NCI-H1436 treated with DMSO at 0.1 percent for 48 hours (cell line): ENCODE measurements at places on chromosomes 16 and 17.

DNA sequence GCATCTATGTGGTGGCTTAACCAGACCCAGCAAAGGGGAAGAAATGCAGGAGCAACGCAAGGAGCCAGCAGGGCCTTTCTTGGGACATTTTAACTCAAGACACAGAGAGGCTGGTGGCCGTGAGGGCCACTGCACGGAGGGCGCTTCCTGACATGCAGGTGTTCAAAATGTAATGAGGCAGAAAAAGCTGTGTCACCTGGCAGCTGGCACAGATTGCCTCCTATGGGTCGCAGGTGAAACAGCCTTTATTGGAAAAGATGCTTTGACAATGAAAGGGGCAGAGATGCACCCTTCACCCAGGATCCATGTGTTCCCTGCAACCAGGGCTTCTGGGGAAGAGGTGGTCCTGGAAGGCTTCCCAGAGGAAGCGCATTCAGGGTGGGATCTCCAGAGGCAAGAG is 219.3 kb downstream of the XYLT1 start:
- DNase-seq = no peak

DNA sequence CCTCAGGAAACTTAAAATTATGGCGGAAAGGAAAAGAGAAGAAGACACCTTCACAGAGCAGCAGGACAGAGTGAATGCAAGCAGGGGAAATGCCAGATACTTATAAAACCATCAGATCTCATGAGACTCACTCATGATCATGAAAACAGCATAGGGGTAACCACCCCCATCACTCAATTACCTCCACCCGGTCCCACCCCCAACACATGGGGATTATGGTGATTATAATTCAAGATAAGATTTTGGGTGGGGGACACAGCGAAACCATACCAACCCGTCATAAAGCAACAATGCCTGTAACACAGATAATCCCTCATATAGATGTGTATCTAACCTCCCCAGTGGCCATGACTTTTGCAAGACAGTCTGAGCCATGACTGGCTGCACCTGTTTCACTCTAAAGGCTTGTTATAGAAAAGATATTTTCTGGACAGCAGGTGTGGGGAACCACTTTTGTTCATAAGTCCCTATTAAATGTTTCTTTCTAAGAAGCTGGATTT is 7.0 kb upstream of the GSDMA start:
- no peak for DNase-seq

DNA sequence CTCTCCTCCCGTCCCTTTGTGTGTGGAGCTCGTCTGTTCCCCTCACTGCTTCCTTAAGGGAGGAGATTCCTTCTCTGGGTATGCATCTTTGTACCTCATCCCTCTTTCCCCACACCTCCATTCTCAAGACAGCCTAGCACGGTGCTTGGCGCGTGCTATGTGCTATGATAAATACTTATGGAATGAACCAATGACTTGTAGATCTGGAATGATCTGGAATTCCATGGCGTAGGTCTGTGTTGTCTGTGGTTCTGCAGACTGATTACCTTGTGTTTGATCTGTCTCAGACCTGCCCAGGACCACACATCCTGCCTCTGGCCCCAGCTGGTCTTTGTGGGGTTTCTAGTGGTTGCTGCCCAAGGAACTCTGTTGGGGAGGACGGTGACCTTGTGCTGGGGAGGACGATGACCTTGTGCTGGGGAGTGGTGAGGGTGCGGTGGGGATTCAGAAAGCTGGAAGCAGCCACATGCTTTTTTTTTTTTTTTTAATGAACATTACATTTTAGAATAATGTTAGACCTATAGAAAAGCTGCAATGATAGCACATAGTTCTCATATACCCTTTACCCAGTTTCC is 33.5 kb upstream of the ETV4 start:
- no peak for DNase-seq

- no peak for DNase-seq
Observed at GRCh38 chr16:15751940-15752339, 101.9 kb downstream of the NDE1 start.

DNA sequence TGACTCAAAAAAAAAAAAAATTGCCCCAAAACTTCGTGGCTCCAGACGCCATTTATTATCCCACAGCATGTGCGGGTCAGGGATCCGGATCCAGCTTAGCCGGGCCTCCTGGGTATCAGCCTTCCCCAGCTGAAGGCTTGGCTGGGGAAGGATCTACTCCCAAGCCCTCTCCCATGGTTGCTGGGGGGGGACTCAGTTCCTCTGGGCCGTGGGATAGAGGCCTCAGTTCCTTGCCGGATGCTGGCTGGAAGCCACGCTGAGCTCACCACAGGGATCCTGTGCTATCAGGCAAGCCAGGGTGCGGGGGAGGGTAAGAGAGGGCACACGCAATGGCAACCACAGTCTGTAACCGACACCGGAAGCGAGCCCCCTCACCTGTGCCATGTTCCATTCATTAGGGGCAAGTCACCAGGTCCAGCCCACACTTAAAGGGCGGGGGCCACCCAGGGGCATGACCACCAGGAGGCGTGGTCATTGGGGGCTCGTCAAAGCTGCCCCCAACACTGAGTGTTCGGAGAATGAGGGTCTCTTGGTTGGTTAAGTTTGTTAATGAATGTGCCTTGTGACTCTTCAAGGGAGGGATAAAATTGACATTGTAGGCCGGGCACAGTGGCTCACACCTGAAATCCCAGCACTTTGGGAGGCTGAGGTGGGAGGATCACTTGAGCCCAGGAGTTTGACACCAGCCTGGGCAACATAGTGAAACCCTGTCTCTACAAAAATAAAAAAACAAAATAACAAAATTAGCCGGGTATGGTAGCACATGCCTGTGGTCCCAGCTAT is 210.0 kb upstream of the GSE1 start:
- DNase-seq = no peak

DNA sequence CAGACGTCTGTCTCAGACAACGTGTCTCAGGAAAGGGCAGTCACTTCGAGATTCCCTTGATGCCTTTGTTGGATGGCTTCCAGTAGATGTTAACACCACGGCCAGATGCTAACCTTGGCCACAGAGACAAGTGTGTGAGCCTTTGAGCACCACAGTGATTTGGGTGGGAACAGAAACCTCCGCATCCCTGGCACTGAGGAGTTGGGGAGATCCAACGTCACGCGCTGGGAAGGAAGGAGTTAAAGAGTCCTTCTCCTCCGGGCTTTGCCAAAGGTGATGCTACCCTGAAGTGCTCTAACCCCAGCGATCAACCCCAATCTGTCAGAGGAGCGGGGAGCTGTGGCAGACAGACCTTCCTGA is 3.0 kb upstream of the ABR start:
- no peak for DNase-seq

- no peak for DNase-seq
Observed at GRCh38 chr17:17422641-17423040, 54.2 kb upstream of the MED9 start.

- DNase-seq = no peak
Observed at GRCh38 chr17:27226611-27227230, 67.2 kb upstream of the WSB1 start.

DNA sequence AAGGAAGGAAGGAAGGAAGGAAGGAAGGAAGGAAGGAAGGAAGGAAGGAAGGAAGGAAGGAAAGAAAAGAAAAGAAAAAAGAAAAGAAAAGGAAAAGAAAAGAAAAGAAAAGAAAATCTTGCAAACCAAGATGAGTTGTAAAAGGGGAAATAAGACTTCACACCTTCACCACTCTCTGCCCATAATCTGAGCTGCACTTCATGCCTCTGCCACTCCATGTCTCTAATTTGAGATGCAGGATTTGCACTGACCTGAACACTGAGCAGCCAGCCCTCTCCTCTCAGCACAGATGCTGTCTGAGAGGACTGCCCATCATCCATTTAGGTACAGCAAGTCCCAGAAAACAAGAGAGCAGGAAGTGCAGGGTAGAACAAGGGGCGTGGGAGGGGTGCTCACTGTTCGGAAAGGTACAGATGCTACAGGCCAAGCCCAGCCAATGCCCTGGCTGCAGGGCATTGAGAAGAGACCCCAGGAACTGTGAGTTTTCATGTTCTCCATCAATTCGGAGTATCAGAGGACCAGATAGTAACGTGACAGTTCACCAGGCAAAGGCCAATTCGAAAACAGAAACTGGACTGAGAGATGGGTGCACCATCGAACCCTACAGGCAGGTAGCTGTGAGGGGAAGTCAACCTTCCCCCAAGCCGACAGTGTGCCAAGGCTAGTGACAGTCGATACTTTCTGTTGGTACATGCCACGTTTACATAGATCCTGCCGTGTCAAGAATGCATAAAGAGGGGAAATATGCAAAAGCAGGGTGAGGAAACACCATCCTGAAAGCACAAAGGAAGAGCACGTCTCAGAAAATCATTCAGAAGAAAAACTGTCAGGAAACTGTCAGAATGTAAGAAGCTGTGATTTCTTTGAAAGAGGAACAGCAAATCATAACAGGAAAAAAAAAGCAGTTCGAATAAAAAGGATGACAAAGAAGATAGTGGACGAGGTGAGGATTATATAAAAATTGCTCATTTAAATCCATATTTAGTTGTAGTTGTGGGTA is 142.0 kb upstream of the RCVRN start:
- DNase-seq = no peak

GRCh38 chr16:85720302-85720637 is 30.6 kb downstream of the C16orf74 start:
- no peak for DNase-seq

DNA sequence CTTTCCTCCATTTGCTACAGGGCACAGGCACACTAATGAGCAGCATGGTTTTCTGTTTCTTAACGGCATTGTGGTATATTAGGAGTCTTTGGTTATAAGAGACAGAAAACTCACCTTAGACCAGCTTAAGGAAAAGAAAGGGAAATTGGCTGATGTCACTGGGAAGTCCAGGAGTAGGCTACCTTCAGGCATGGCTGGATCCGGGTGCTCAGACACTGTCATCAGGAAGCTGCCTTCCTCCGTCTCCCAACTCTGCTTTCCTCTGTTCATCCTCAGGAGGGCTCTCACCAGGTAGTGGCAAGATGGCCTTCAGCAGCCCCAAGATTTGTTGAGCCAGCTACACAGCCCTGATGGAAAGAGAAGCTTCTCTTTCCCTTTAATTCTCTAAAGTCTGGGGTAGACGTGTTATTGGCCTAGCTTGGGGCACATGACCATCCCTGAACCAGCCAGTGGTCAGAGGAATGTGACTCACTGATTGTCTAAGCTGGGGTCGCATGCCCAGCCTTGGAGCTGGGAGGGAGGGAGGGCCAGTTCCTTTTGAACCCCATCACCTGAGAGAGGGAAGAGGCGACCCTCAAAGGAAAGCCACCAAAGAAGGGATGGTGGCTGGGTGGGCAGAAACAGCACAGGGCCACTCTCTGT is 117.4 kb downstream of the CLEC16A start:
- DNase-seq = no peak

DNA sequence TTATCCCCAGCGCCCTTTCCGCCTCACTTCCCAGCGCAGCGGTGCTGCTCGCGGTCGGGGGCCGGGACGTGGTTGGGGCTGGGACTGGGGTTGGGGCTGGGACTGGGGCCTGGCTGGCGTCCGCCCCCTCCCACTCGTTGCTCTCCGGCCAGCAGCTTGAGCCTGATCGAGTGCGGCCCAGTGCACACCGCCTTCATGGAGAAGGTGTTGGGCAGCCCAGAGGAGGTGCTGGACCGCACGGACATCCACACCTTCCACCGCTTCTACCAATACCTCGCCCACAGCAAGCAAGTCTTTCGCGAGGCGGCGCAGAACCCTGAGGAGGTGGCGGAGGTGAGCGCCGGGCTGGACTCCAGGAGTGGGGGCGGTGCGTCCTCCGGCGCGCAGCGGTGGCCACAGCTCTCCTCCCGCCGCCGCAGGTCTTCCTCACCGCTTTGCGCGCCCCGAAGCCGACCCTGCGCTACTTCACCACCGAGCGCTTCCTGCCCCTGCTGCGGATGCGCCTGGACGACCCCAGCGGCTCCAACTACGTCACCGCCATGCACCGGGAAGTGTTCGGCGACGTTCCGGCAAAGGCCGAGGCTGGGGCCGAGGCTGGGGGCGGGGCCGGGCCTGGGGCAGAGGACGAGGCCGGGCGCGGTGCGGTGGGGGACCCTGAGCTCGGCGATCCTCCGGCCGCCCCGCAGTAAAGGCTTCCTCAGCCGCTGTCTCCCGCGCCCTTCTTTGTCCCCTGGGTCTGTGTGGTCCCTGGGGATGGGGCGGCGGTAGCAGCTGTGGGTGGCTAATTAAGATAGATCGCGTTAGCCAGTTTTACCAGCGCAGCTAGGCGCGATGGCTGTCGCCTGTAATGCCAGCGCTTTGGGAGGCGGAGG is 1.8 kb downstream of the HSD17B1 start:
- DNase-seq = no peak

- DNase-seq = no peak
Observed at GRCh38 chr16:67982011-67982696, 1.9 kb upstream of the DPEP3 start.

DNA sequence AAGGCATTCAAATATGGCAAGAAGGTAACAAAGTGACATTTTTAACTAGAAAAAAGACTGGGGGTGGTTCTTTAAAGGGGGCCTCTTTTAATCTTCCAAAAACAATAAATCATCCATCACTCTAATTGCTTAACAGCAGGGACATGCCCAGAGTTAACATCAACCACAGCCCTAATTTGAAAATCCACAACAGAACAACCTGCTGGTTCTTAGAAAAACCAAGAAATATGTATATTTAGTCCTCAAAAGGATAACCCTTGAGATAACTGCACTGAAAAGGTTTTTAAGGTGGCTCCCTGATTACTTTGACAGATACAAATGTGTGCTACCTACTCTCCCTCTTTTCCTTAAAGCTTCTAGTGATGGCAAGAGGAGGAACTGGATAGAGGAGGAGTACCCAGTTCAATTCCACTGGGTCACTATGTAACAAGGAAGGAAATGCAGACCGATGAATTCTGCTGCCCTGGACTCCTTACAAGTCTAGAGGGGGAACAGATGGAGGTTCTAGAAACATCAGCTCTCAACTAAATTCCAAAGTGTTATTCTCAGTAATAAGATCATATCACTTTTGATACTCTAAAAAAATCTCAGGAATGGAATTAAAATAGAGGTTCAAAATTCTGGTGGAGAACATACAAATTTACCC is 54.3 kb downstream of the N4BP1 start:
- DNase-seq = no peak

DNA sequence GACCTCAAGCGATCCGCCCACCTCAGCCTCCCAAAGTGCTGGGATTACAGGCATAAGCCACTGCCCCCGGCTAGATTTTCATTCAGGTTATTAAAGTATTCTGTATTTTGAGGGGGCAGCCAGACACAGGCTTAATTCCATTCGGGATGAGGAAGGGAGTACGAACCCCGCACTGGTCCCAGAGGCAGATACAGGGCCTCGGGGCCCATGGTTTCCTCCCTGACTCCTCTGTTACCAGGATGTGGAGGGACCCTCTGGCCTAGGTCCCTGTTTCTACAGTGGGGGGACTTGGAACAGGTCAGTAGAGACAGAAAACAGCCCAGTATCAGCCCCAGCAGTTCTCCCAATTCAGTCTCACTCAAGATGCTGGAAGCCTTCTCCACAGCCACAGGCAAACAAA is 42.0 kb downstream of the PECAM1 start:
- DNase-seq = no peak
